ENCODE measurements at places on chromosomes 2 and 18. TPM values are rescaled to one million over a fixed set of nuclear protein-coding genes. Genes with fewer than 3 reads are reported as not detected.

GRCh38 chr2:40725950-40726349, 274.1 kb upstream of the SLC8A1 start:
- DNase-seq: no peak
- no peaks in the 10 kb centered on the region for H3K4me1 ChIP-seq
- no peak overlapping the region for H3K4me3 ChIP-seq
- H3K27ac ChIP-seq: no peak overlapping the region
- no peaks in the 10 kb centered on the region for H3K36me3 ChIP-seq
- H3K27me3 ChIP-seq: no peaks in the 10 kb centered on the region

GRCh38 chr2:34936089-34936488, 1337.0 kb upstream of the FAM98A start:
- H3K27ac ChIP-seq: no peak overlapping the region
- no peaks in the 10 kb centered on the region for H3K27me3 ChIP-seq
- H3K4me1 ChIP-seq: no peaks in the 10 kb centered on the region

DNA sequence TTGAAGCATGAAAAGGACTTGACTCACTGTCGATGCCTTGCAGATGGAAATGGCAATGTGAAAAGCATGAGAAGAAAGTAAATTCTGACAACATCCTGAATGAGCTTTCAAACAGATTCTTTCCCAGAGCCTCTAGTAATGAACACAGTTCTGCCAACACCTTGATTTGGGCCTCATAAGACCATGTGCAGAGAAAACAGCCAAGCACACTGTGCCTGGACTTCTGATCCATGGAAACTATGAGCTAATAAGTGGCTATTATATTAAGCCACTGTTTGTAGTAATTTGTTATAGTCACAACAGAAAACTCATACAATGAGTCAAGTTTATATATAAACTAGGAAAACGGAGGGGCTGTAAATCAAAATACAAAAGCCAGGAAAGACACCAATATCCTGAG, 477.3 kb downstream of the MBD2 start:
- DNase-seq: no peak
- peaks cover under 1% of the 10 kb centered on the region for H3K4me1 ChIP-seq
- no peak overlapping the region for H3K27ac ChIP-seq
- no peaks in the 10 kb centered on the region for H3K27me3 ChIP-seq
- H3K36me3 ChIP-seq: no peaks in the 10 kb centered on the region
- no peak overlapping the region for H3K4me3 ChIP-seq

DNA sequence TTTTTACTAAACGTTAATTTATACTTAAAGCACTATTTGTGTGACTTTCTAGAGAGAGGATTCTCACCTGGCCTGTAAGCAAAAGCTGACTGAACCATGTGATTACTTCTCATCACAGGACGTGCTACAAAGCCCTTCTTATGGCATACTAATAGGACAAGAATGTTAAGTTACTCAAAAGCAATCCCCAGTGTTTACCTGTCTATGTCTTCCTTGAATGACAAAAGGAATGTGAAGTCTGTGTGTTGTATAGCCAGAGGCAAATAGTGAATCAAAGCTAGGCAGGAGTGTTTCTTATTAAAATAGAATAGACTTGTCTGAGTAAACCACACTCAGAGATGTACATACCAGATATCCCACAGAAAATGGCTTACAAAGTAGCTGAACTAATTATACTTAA, 1465.5 kb downstream of the SUCLG1 start:
- no peak overlapping the region for H3K4me3 ChIP-seq
- no peaks in the 10 kb centered on the region for H3K4me1 ChIP-seq
- H3K27ac ChIP-seq: no peak overlapping the region
- no peaks in the 10 kb centered on the region for H3K27me3 ChIP-seq
- no peak for DNase-seq
- H3K36me3 ChIP-seq: no peaks in the 10 kb centered on the region

GRCh38 chr2:10661846-10662245, 27.9 kb downstream of the NOL10 start:
- H3K4me1 ChIP-seq: no peaks in the 10 kb centered on the region
- H3K4me3 ChIP-seq: no peak overlapping the region
- no peak for DNase-seq

GRCh38 chr2:236908439-236909192, 177.1 kb upstream of the COPS8 start:
- DNase-seq: no peak
- no peak overlapping the region for H3K4me3 ChIP-seq
- H3K36me3 ChIP-seq: no peaks in the 10 kb centered on the region

GRCh38 chr2:55114082-55114481, 63.8 kb upstream of the RTN4 start:
- no peaks in the 10 kb centered on the region for H3K27me3 ChIP-seq
- peaks cover 8% of the 10 kb centered on the region for H3K4me1 ChIP-seq
- DNase-seq: no peak
- no peak overlapping the region for H3K27ac ChIP-seq

Gene CDK5R2
- 0.09 TPM for total RNA-seq

Gene MERTK
- 6.1 TPM for total RNA-seq

Gene FBXO48
- 2.9 TPM for total RNA-seq

Gene AQP12A
- not detected for total RNA-seq

Gene DHRS9
- total RNA-seq: not detected

Gene COBLL1
- 4.3 TPM for total RNA-seq
